Psoas muscle (tissue), 8 donors: ENCODE measurements at places on chromosomes 2 and 18. TPM values are rescaled to one million over a fixed set of nuclear protein-coding genes. Genes with fewer than 3 reads are reported as not detected.

DYNAP gene
- total RNA-seq: not detected

CYP27C1 gene
- 0.13 TPM for total RNA-seq

- no peak for DNase-seq
- no peak overlapping the region for H3K27ac ChIP-seq
- no peaks in the 10 kb centered on the region for H3K27me3 ChIP-seq
- H3K36me3 ChIP-seq: no peaks in the 10 kb centered on the region
Measured at GRCh38 chr2:197596766-197597165, 78.6 kb downstream of the RFTN2 start.

GRCh38 chr2:108605947-108606346, 71.7 kb downstream of the LIMS1 start:
- no peaks in the 10 kb centered on the region for H3K36me3 ChIP-seq
- no peak for DNase-seq
- no peaks in the 10 kb centered on the region for H3K27me3 ChIP-seq
- H3K4me3 ChIP-seq: no peak overlapping the region
- H3K27ac ChIP-seq: no peak overlapping the region

GRCh38 chr2:144011553-144011952, 508.4 kb downstream of the ZEB2 start:
- no peaks in the 10 kb centered on the region for H3K4me1 ChIP-seq
- H3K4me3 ChIP-seq: no peak overlapping the region
- H3K27me3 ChIP-seq: no peaks in the 10 kb centered on the region
- no peak overlapping the region for H3K27ac ChIP-seq

DNA sequence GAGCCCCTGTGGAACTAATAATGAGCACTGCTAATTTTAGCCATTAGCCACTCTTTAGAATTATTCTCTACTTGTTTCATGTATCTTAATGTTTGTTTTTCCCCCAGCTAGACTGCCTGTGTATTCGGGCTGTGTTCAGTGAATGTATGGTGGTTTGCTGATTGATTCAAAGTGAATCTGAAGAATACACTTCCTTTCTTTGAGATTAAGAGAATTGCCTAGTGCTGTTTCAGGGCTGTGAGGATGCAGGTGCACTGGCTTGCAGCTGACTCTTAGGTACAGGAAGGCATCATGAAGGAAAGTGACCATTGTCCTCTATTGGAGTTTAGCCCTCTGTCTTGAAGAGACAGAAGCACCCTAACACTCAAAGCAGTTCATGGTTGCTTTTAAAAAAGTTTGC, 138.7 kb downstream of the CERS6 start:
- H3K36me3 ChIP-seq: no peaks in the 10 kb centered on the region
- no peak for DNase-seq
- H3K27me3 ChIP-seq: no peaks in the 10 kb centered on the region

DNA sequence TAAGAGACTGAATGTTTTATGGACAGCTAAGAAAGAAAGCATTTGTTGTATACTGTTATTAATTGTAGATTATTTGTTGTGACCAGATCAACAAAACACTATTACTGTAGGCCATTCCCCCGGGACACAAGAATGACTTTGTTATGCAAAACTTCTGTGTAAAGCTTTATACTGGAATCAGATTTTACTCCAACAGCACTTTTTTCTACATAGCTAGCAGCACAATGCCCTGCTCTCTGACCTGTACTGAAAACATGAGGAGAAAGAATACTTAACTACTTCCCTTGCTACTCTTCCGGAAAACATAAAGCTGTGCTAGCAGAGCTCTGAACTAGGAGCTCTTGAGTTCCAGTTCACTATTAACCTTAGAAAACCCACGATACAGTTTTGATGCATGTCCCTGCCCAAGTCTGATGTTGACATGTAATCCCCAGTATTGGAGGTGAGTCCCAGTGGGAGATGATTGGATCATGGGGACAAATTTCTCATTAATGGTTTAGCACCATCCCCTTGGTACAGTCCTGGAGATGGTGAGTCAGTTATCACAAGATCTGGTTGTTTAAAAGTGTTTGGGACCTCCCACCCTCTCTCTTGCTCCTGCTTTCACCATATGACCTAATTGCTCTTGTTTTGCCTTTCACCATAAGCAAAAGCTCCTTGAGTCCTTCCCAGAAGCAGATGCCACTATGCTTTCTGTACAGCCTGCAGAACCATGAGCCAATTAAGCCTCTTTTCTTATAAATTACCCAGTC, 601.1 kb upstream of the PIK3C3 start:
- H3K4me1 ChIP-seq: no peaks in the 10 kb centered on the region
- no peak for DNase-seq
- H3K36me3 ChIP-seq: no peaks in the 10 kb centered on the region
- H3K27ac ChIP-seq: no peak overlapping the region

SP5 gene
- not detected for total RNA-seq

DIS3L2 gene
- total RNA-seq: 20.8 TPM

- peaks cover 3% of the 10 kb centered on the region for H3K4me1 ChIP-seq
- no peaks in the 10 kb centered on the region for H3K27me3 ChIP-seq
- no peak overlapping the region for H3K27ac ChIP-seq
- H3K4me3 ChIP-seq: no peak overlapping the region
- no peak for DNase-seq
- peaks cover 5% of the 10 kb centered on the region for H3K36me3 ChIP-seq
Measured at GRCh38 chr2:100902817-100903405, 83.0 kb downstream of the NPAS2 start.

DYNC2LI1 gene
- total RNA-seq: 6.7 TPM

SEMA4C gene
- 10.2 TPM for total RNA-seq

GRCh38 chr2:220001751-220002150, 374.3 kb downstream of the SLC4A3 start:
- H3K27me3 ChIP-seq: no peaks in the 10 kb centered on the region
- no peak for DNase-seq
- H3K36me3 ChIP-seq: no peaks in the 10 kb centered on the region
- H3K27ac ChIP-seq: no peak overlapping the region

GRCh38 chr2:241575624-241576292, 17.2 kb downstream of the BOK start:
- H3K36me3 ChIP-seq: peaks cover 19% of the 10 kb centered on the region
- DNase-seq: peak; percentile 4
- no peaks in the 10 kb centered on the region for H3K4me1 ChIP-seq
- no peak overlapping the region for H3K27ac ChIP-seq

CLEC4F gene
- 0.64 TPM for total RNA-seq

ZNF521 gene
- total RNA-seq: 6.5 TPM

DNA sequence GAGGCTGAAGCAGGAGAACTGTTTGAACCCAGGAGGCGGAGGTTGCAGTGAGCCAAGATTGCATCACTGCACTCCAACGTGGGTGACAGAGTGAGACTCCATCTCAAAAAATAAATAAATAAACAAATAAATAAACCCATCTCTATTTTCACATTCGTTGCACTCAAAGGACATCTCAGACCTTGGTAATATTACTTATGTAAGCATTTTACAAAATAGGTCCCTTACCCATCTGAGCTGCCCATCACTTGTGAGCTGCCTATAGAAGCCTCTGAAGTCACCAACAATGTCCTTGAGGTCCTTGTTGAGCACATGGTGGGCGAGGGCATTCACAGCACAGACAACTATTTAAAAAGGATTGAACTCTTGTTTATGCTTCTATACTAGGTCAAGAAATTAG, 15.4 kb downstream of the ENOSF1 start:
- DNase-seq: no peak
- no peaks in the 10 kb centered on the region for H3K27me3 ChIP-seq
- H3K4me3 ChIP-seq: no peak overlapping the region
- H3K4me1 ChIP-seq: peaks cover 4% of the 10 kb centered on the region

DNA sequence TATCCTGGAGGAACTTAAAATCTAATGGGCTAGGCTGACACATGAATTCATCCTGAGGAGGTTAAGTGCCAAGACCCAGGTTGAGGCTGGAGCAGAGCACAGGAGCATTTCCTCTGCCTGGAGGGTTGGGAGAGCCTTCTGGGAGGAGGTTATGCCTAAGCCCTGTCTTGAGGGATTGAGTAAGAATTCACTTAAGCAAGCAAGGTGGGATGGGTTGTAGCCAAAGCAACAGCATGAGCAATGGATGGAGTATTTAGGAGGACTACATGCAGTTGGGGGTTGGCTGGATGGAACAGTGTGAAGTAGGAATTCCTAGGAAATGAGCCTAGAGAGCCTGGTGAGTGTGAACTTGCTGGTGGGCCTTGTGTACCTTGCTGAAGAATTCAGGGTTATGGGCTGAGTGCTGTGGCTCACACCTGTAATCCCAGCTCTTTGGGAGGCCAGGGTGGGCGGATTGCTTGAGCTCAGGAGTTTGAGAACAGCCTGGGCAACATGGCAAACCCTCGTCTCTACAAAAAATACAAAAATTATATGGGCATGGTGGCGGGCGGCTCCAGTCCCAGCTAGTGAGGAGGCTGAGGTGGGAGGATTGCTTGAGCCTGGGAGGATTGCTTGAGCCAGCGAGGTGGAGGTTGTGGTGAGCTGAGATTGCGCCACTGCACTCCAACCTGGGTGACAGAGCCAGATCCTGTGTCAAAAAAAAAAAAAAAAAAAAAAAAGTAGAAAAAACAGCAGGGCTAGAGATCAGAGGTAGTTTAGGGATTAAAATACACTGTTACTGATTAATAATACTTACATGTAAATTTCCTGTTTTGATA, 22.2 kb downstream of the TANC1 start:
- peaks cover under 1% of the 10 kb centered on the region for H3K27me3 ChIP-seq
- H3K27ac ChIP-seq: no peak overlapping the region
- no peak overlapping the region for H3K4me3 ChIP-seq
- H3K4me1 ChIP-seq: no peaks in the 10 kb centered on the region
- H3K36me3 ChIP-seq: no peaks in the 10 kb centered on the region

- no peaks in the 10 kb centered on the region for H3K36me3 ChIP-seq
- DNase-seq: peak; percentile 33
- H3K27ac ChIP-seq: no peak overlapping the region
- H3K27me3 ChIP-seq: no peaks in the 10 kb centered on the region
- no peak overlapping the region for H3K4me3 ChIP-seq
Measured at GRCh38 chr2:10366601-10367270, 64.0 kb downstream of the HPCAL1 start.

- H3K4me3 ChIP-seq: no peak overlapping the region
- no peaks in the 10 kb centered on the region for H3K27me3 ChIP-seq
- no peaks in the 10 kb centered on the region for H3K36me3 ChIP-seq
- H3K27ac ChIP-seq: no peak overlapping the region
- no peaks in the 10 kb centered on the region for H3K4me1 ChIP-seq
Measured at GRCh38 chr2:76544901-76545300, 834.2 kb upstream of the GCFC2 start.

- H3K36me3 ChIP-seq: no peaks in the 10 kb centered on the region
- DNase-seq: no peak
- H3K4me1 ChIP-seq: no peaks in the 10 kb centered on the region
- H3K4me3 ChIP-seq: no peak overlapping the region
- H3K27me3 ChIP-seq: no peaks in the 10 kb centered on the region
- H3K27ac ChIP-seq: no peak overlapping the region
Measured at GRCh38 chr2:171178993-171179392, 18.3 kb upstream of the TLK1 start.

- H3K27ac ChIP-seq: peak overlapping the region; percentile 0
- H3K36me3 ChIP-seq: no peaks in the 10 kb centered on the region
- H3K4me3 ChIP-seq: peak overlapping the region; percentile 76
Measured at GRCh38 chr2:175004730-175004979, 526 bp downstream of the CHN1 start.

HRH4 gene
- total RNA-seq: 0.21 TPM

DNA sequence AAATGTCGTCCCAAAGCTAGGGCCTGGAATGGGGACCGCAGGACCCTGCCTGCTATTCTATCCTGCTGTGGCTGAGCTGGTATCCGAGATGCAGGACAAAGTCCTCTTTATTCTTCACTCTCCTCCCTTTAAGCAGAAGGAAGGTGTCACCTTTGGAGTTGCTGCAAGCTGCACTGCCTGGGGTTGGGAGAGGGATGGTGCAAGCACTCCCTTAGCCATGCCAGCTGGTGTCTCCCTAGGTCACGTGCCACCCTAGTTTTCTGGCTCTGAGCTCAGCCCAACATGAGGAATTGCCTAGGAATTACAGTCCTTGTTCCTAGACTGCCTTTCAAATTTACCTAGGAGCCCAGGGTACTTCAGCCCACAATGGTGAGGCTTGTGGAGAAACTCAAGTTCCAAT, 21.4 kb upstream of the FAM228A start:
- H3K4me1 ChIP-seq: no peaks in the 10 kb centered on the region
- H3K36me3 ChIP-seq: no peaks in the 10 kb centered on the region
- H3K27ac ChIP-seq: no peak overlapping the region
- no peak overlapping the region for H3K4me3 ChIP-seq

DNA sequence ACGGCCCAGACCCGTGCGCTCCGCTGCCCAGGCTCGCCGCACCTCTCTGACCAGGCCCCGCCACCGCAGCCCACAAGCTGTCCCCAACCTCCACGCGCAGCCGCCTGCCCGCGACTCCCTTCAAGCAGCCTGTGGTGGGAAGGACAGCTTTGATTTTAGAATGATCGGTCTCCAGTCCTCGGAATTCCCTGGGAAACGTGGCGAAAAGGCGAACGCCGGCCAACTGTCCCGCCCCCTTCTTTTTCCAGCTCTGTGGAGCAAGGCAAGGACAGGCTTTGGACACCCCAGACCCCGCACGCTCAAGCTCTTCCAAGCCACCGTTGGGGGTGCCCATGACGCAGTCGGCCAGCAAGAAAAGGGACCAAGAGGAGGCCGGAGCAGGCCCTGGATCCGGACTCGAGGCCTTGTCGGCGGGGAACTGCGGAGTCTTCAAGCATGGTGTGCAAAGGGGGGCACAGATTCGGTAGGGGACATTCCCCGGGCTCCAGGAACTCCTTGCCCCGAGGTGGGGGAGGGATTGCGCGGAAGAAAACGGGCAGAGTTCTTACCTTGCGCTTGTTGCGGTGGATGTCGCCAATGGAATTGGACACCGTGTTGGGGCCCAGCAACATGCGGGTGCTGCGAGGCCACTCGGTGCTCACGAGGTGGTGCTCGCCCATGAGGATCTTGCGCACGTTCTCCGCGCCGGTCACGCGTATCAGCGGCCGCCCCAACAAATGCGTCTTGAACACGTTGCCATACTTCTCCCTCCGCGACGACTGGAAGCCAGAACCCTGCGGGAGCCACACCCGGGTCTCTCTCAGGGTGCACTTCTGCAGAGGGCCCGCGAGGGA, 4.0 kb downstream of the CYP26B1 start:
- no peak overlapping the region for H3K27ac ChIP-seq
- H3K36me3 ChIP-seq: no peaks in the 10 kb centered on the region
- peaks cover 36% of the 10 kb centered on the region for H3K27me3 ChIP-seq
- H3K4me1 ChIP-seq: peaks cover 46% of the 10 kb centered on the region

DNA sequence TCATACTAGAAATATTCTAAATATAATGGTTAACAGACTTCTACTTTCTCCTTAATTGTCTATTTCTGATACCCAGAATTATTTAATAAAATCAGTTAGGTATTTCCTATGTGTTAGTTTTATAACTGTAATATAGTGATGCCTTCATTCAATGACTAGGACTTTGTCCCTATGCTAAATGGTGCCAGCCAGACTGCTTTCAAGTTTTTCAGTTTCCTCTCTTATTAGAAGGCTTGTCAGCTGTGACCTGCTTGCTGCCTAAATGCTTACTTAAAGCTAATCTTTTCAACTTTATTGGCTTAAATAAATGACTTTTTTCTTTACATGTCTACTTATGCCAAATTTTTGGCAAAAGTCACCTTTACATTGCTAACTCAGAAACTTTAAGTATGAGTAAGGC, 30.7 kb downstream of the BAZ2B start:
- H3K27me3 ChIP-seq: no peaks in the 10 kb centered on the region
- H3K4me1 ChIP-seq: no peaks in the 10 kb centered on the region
- H3K4me3 ChIP-seq: no peak overlapping the region
- no peaks in the 10 kb centered on the region for H3K36me3 ChIP-seq
- no peak for DNase-seq

CCDC141 gene
- 8.8 TPM for total RNA-seq

TIMM21 gene
- 72.7 TPM for total RNA-seq

TMEM247 gene
- not detected for total RNA-seq

GRCh38 chr2:29112379-29112778, 2.8 kb upstream of the CLIP4 start:
- DNase-seq: no peak
- no peaks in the 10 kb centered on the region for H3K27me3 ChIP-seq
- H3K4me3 ChIP-seq: no peak overlapping the region
